ENCODE measurements at places on chromosomes 4 and X.

DNA sequence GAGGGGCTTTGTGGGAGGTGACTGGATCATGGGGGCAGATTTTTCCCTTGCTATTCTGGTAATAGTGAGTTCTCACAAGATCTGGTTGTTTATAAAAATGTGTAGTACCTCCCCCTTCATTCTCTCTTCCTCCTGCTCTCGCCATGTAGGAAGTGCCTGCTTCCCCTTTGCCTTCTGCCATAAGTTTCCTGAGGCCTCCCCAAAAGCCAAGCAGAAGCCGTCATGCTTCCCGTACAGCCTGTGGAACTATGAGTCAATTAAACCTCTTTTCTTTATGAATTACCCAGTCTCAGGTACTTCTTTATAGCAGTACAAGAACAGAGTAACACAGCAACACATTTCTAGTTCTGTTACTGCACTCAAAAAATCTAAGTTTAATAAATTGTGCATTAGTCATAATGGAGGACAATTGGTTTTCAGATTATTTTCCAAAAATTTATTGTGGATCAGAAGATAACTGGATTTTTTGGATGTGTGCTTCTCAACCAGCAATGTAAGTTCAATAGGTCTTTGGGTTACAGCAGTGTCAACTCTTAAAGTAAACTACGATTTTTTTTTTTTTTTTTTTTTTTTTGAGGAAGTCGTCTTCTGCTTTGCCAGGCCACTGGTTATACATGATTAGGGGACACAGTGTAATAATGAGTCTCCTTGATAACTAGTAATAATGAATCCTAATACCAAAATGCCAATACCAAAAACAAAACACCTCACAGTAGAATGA is 69.9 kb downstream of the CHIC2 start:
- no peak for DNase-seq

DNA sequence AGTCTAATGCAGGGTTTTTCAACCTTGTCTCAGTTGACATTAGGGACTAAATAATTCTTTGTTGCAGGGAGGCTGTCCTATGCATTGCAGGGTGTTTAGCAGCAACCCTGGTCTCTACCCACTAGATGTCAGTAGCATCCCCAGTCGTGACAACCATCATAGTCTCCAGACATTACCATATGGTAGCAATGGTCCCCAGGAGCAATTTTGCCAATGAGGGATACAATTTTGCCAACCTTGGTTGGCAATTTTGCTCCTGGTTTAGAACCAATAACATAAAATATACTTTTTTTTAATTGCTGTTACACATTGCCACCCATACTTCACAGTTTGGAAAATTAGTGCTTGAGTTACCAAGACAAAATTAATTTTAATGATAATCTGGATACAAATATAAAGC is 6.0 kb downstream of the EREG start:
- DNase-seq, result no peak

DNA sequence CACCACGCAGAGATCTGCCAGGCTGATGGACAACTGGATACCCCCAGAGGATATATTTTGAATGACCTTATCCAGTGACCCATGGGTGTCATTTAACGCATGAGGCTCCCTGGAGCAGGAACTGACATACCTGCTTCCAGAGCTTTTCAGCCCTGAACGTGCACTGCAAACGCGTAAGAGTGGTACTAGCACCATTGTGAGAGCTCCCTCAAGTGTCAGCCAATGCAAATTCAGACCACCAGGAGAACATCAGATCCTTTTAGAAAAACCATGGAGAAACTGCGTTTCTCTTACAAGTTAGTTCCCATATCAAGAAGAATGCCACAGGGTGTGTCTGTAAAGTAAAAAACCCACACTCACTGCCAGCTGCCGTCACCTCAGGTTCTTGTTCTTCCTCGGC is 7.3 kb downstream of the TREX2 start:
- DNase-seq, result no peak

DNA sequence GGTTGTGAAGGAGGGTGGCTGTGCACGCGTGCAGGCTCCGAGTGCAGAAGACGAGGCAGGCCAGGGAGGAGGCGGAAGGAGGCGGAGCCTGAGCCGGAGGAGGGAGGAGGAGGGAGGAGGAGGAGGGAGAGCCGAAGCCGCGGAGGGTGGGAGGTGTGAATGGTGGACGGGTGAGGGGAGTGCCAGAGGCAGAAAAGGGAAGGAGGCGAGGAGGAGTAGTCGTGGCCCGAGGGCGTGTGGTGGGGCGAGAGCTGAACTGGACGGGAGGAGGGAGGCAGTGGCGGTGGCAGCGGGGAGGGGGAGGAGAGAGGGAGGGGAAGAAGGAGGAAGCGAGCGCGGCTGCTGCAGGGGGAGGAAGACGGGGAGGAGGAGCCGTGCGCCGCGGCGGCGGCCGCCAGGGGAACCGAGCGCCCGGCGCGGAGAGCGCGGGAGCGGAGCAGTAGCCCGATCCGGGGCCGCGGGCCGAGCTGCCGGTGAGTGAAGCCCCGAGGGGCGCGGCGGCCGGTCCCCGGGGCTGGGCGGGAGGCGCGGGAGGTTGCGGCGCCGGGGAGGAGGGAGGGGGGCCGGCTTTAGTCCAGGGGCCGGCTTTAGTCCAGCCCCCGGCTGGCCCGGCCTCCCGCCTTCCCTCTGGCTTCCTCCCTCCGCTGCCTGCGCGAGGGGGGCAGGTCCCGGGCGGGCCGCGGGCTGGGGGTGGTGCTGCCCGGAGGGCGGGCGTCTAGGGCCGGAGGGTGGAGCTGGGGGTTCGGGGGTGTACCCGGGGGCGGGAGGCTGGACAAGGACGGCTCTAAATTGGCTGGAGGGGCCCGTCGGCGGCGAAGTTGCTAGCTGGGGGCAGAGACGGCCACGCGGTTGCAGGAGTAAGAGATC is at the start of gene TMEM164:
Gene TMEM164 (plus strand): TSS at position 815 of the 867 bp plus-strand sequence. CDS start 661 bp downstream, outside the sequence.
- no peak for DNase-seq

- DNase-seq, result no peak
These were observed 120.5 kb downstream of the AFF1 start for GRCh38 chr4:87055311-87055710.

DNA sequence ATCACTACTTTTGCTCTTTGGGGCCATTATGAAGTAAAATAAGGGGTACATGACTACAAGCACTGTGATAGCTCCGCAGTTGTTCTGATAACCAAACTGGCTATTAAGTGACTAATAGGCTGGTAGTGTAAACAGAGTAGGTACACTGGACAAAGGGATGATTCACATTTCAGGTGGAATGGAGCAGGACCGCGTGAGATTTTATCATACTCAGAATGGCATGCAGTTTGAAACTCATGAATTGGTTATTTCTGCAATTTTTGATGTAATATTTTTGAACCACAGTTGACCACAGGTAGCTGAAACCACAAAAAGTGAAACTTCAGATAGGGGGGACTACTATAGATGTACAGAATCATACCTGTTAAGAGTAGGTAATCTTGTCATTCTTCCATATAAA is 55.8 kb downstream of the PAK3 start:
- no peak for DNase-seq
